Stimulated activated CD8-positive, alpha-beta memory T cell treated with anti-CD3 and anti-CD28 coated beads, Interleukin-4, amount 100 ng/mL, for 1 hour (primary cell): ENCODE measurements at places on chromosomes 2 and 18.

- no peak for DNase-seq
Observed at GRCh38 chr2:120536141-120536540, 190.2 kb downstream of the INHBB start.

- DNase-seq, result no peak
Observed at GRCh38 chr2:102063941-102064678, 72.3 kb downstream of the IL1R2 start.

DNA sequence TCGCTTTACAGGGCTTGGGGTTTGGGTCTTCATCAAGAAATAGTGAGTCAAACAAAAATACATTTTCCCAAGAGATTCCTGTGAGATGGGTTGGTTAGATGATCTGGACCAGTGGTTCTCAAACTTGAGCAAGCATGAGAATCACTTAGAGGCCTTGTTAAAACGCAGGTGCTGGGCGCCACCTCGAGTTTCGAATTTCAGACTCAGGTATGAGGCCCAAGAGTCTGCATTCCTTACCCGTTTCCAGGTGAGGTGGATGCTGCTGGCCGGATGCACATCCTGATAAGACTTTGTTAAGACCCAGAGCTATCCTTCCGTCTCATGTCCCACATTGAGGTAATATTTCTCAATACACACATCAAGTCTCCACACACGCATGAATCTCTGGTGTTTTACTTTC, 707.8 kb upstream of the SALL3 start:
- DNase-seq, result no peak

GRCh38 chr2:3392216-3392615, 12.7 kb downstream of the TRAPPC12 start:
- no peak for DNase-seq

- DNase-seq, result no peak
Observed at GRCh38 chr2:236568068-236568921, 1.3 kb upstream of the ACKR3 start.

DNA sequence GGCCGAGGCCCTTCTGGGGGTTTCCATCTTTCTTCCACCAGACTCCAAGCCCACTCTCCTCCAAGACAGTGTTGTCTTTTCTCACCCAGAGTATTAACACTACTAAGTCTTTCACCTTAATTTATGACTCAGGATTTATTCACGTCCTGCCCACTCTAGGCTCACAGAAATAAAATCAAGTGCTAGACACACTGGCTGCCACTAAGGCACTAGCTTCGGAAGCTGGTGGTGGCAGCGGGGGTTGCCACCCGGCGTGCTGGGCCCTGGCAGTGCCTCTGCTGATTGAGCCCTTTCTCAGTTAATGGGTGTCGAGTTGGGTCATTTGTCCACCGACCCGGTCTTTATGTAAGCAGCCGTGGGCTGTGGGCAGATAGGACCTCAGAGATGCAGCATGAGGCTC, 93.6 kb upstream of the FZD5 start:
- no peak for DNase-seq

DNA sequence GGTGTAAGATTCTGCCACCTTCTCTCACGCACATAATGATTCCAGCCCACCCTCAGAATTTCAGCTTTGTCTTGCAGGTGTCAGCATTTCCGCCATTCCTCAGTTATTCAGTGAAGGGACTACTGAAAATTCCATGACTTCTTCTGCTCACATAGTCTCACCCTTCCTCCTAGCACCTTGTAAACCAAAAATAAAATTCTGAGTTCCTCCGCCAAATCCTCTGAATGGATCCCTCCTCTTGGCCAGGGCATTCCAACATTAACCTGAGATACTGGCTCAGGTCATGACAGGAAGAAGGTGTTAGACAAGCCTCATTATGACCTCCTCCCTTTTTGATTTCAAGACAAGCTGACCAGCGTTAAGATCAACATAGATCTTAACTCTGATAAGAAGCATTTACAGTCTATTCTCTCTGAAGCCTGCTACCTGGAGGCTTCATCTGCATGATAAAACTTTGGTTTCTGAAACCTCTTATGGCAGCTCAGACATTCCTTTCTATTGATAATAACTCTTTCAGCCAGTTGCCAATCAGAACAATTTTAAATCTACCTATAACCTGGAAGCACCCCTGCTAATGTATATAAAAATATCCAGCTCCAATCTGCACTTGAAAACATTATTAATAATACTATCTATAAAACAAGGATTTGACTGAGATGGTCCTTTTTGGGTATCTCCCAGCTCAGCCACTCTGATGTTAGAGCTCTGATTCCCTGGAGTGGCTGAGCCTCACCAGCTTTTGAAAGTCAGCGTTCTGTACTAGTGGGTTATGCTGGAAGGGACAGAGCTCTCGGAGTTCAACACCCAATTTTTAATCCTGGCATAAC, 136.4 kb upstream of the APCDD1 start:
- DNase-seq, result no peak

GRCh38 chr2:157231476-157231875, 26.0 kb upstream of the GALNT5 start:
- DNase-seq, result no peak

DNA sequence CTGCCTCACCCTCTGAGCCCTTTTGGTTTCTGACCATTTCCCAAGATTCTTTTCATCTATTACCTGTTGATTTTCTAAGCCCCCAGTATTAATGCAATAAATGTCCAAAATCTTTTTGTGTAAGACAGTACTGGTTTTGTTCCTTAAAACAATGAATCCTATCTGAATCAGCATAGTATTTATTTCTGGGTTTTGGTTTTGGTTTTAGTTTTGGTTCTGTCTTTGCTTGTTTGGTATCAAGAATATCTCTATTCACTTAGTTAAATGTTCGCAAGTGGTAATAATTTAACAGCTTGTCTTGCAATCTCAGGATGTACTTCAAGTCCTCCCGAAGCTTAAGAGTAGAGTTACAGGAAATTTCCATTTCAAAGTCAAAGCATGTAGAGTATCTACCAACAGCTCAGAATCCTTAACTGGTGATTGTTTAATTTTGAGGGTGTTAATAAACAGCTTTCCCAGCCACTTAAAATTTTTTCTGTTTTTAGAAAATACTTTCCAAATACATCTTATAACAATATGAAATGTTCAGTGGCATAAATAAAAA, 67.7 kb upstream of the NEDD4L start:
- DNase-seq, result no peak

GRCh38 chr2:46384457-46384815, 87.2 kb downstream of the EPAS1 start:
- DNase-seq, result no peak

DNA sequence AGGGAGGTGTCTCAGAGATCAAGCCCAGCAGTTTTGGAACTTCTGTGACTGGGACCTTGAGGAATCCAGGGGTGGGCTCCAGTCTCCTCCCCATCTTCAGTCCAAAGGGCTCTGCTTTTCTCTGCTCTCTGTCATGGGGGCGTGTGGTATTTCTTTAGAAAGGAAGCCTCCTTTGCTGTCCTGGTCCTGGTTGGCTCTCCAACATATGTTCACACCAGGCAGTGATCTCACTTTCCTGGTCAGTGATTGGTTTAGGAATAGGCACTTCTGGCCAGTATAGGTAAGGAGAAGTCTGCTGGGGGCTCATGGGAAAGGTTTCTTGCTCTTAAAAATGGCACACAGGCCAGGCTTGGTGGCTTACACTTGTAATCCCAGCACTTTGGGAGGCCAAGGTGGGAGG, 115.5 kb upstream of the HAAO start:
- DNase-seq, result no peak

GRCh38 chr18:59022167-59022945, 117.3 kb upstream of the SEC11C start:
- no peak for DNase-seq

GRCh38 chr2:189252991-189253675, 73.6 kb upstream of the COL5A2 start:
- no peak for DNase-seq

DNA sequence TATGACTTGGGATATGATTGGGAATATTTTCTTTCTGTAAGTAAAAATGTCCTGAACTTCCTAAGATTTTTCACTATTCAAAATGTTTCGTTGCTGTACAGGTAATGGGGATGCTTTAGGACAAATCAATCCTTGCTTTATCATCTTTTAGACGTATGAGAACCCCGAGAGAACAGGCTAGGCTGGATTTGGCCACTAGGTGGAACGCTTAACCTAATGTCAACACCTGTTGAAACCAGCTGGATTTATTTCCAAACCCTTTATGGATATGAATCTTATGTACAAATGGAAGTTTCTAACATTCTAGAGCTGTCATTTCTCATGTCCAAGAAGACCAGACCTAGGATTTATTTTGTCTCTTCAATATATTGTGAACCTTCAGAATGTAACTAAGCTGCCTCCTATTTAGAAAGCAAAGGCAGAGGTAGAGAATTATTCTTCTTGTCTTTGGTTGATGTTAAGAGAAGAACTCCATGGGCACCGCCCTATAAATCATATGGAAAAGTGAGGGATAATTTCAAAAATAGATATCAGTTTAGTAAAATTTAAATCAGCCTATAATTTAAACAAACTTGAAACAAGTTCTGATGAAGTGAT, 96.7 kb downstream of the PMAIP1 start:
- DNase-seq, result no peak

DNA sequence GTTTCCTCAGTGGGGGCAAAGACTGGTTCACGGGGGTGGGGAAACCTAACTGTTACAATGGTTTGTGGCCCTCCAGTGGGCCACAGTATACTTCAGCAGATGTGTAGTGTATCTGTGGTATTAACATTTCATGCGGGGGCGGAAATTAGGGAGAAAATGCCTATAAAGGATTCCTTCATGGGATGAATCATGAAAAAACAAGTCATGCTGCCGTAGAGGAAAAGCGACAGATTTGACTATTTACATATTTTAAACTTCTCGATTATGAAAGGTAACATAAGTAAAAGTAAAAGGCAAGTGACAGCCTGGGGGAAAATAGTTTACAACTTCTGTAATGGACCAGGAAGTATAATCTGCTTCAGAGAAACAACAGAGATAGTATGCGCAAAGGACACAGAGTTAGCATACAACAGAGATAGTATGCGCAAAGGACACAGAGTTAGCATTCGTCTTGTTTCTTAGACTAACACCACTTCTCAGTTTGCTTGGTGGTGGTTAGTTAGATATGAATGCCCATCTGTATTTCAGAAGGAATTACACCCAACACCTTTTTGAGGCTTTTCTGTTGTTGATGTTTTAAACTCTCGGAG, 41.1 kb downstream of the MRPS9 start:
- DNase-seq, result no peak

DNA sequence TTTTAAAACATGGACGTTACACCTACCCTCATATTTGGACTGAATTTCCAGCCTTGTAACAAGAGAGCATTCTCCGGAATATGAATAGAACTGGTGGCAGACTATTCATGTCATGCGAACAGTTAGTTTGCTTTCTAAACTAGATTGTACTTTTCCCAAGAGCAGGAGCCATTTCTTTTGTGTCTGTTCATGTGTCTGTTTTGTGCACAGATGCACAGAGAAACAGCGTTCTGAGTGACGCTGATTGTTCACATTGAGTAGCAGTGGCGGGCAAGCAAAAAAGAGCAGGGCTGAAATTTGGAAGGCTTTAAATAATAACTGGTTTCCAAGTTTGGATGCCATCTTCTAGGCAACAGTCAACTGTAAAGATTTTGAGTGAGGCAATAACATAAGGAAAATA, 200.3 kb downstream of the NRXN1 start:
- DNase-seq, result no peak

DNA sequence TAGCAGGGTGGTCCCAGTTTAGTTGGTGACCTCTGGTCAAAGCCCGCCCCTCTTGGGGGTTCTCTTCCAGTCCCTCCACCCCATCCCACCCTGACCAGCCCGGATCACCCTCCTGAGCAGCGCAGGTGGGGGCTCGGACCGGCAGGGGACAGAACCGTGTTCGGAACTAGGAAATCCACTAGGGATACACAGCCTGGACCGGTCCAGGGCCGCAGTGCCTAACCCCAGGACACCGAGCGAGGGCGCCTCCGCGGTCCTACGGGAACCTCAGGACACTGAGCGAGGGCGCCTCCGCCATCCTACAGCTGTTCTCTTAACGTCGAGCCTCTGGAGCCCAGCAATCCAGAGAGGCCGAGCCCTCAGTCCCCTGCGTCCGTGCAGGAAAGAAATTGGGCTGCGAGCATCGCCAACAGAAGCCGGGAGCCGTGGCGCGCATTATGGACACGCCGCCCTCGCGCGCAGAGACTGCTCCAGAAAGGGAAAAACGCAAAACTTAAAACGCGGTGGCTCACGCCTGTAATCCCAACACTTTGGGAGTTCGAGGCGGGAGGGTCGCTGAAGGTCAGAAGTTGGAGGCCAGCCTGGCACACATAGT, 8.5 kb downstream of the RAX start:
- DNase-seq, result no peak

DNA sequence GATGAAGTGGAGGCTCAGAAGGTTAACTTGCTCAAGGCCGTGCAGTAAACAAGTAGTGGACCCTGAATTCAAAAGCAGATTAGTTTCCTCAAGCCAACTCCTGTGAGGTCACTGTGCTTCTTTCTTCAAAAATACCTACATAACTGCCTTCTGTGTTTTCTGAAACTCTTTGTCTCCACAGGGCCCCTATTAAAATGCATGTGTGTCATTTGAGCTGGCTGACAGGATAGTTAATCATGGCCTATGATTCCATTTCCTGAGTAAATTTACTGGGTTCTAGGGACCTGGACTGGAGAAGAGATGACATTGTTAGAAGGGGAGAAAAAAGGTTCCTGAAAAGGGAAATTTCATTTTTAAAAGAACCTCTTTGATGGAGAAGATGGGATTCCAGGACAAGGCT, 12.9 kb upstream of the DTNA start:
- DNase-seq, result no peak

GRCh38 chr2:141027221-141027620, 1103.6 kb downstream of the LRP1B start:
- no peak for DNase-seq

- no peak for DNase-seq
Observed at GRCh38 chr18:36772241-36772723, 56.5 kb downstream of the TPGS2 start.

- DNase-seq, result no peak
Observed at GRCh38 chr2:64862623-64863022, 126.6 kb upstream of the SLC1A4 start.

DNA sequence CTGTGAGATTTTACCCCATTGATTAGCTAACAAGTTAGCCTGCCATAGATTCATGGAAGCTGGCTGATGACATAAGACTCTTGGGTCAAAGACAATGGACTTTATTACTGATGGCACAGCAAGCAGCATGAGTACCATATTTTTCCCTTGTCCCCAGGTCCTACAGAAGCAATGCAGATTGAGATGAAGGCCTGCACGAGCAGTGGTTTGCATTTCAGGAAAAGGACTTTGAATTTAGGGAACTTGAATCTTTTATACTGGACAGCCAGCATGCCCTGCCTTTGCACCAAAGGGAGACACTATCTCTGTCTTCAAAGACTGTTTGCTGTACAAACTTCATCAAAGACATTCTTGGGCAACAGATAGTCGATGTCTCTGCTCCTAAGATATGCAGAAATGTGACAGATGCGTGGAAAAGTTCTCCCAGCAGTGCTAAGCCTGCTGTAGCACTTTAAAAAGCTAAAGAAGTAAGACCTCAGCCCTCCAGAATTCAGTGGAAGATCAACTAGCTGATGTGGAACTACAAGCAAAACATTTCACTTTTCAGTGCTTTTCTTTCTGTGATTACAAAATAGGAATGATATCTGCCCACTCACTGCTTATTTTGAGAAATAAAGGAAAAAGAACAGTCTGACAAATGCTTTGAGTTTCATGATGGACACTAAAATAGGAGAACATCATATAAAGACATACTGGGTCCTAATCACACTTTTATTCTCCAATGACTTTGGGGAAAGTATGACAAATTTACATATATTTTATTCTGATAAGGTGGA, 44.4 kb upstream of the TANK start:
- no peak for DNase-seq
